Activated CD8-positive, alpha-beta T cell treated with anti-CD3 and anti-CD28 coated beads for 36 hours (primary cell): ENCODE measurements at places on chromosomes 4 and X. TPM values are rescaled to one million over a fixed set of nuclear protein-coding genes. Genes with fewer than 3 reads are reported as not detected.

DNA sequence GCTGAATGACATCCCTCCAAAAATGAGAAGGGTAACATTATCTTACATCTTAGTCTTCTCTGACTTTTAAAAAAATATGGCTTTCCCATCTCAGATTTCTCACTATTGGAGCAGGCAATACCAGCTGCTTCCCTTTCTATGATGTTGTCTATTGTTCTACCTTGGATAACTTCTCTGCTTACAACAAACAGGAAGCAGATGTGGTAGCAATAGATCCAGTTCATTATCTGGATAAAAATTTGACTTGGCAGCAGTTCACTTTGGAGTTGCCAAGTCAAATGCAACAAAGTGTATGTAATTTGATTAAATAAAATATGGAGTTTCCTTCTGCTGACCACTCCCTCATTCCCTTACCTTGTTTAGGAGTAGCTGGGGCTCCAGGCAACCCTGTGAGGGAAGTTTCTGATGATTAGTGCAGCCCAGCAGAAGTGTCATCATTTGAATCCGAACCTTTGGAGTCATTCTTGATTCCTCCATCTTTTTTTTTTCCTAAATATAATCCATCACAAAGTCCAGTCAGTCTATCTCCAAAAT is 72.0 kb upstream of the GPRIN3 start:
- no peaks in the 10 kb centered on the region for H3K36me3 ChIP-seq
- no peaks in the 10 kb centered on the region for H3K4me1 ChIP-seq
- no peak overlapping the region for H3K27ac ChIP-seq
- no peaks in the 10 kb centered on the region for H3K27me3 ChIP-seq
- no peak overlapping the region for H3K4me3 ChIP-seq

DNA sequence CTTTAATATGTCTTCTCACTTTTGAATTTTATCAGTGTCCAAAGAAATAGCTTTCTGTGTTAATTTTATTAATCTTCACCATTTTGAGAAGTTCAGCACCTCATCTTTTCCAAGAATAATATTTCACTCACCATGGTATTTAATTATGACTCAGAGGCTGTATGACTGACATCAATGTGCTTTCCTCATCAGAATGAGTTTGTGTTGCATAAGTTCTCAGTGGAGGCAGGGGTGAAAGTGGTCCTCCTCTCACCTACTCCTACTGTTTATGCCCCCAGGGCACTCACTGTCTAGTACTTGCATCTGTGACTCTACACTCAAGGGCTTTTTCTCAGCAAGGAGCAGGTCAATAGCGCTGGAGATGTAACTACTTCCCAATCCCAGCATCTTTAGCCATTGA is 905.3 kb upstream of the INTU start:
- no peak overlapping the region for H3K27ac ChIP-seq
- H3K36me3 ChIP-seq: no peaks in the 10 kb centered on the region
- no peaks in the 10 kb centered on the region for H3K4me1 ChIP-seq
- H3K4me3 ChIP-seq: no peak overlapping the region

- H3K36me3 ChIP-seq: no peaks in the 10 kb centered on the region
- DNase-seq: no peak
- H3K27ac ChIP-seq: no peak overlapping the region
Observed at GRCh38 chr4:106587558-106587957, 219.0 kb upstream of the GIMD1 start.

GRCh38 chrX:27997622-27998021 is 16.4 kb upstream of the DCAF8L1 start:
- H3K4me1 ChIP-seq: no peaks in the 10 kb centered on the region
- H3K27ac ChIP-seq: no peak overlapping the region
- no peak for DNase-seq
- H3K27me3 ChIP-seq: no peaks in the 10 kb centered on the region
- no peaks in the 10 kb centered on the region for H3K36me3 ChIP-seq

GRCh38 chrX:130669233-130669632 is 233.8 kb downstream of the ENOX2 start:
- peaks cover 32% of the 10 kb centered on the region for H3K36me3 ChIP-seq
- H3K27ac ChIP-seq: no peak overlapping the region
- no peaks in the 10 kb centered on the region for H3K27me3 ChIP-seq
- H3K4me3 ChIP-seq: no peak overlapping the region

GRCh38 chr4:130214268-130214667 is 1118.3 kb downstream of the C4orf33 start:
- H3K27me3 ChIP-seq: no peaks in the 10 kb centered on the region
- H3K4me1 ChIP-seq: no peaks in the 10 kb centered on the region
- H3K27ac ChIP-seq: no peak overlapping the region
- H3K36me3 ChIP-seq: no peaks in the 10 kb centered on the region

DNA sequence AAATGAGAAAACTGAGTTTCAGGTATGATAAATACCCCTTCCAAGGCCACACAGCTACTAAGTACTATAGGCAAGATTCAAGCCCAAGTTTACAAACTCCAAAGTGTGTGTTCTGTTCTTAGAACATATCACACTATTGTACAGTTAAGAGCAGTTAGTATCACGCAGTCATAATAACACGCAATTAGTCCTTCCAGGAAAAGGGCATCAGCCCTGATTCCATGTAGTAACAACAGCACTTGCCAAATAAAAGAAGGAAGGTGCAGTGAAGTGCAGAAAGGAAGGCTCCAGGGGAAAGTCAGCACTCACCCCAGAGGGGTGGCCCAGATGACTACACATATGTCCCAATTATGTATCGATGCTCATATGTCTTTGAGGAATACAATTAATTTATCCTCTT is 4.4 kb downstream of the TASL start:
- DNase-seq: no peak
- no peak overlapping the region for H3K4me3 ChIP-seq
- H3K27me3 ChIP-seq: no peaks in the 10 kb centered on the region

Gene ZRSR2
- 11.6 TPM for total RNA-seq

Gene GDPD2
- total RNA-seq: not detected

Gene CXCL8
- 0.18 TPM for total RNA-seq

Gene SRPX2
- total RNA-seq: not detected
